ENCODE measurements at places on chromosomes 7 and 10.

DNA sequence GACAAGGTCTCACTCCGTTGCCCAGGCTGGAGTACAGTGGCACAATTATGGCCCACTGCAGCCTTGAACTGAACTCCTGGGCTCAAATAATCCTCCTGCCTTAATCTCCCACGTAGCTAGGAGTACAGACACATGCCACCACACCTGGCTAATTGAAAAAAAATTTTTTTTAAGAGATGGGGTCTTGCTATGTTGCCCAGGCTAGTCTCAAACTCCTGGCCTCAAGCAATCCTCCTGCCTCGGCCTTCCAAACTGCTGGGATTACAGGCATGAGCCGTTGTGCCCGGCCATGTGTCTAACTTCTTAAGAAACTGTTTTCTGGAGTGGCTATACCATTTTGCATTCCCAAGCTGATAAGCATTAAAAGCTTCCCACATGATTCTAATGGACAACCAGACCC, 9.5 kb upstream of the EFCAB10 start:
- DNase-seq: no peak

DNA sequence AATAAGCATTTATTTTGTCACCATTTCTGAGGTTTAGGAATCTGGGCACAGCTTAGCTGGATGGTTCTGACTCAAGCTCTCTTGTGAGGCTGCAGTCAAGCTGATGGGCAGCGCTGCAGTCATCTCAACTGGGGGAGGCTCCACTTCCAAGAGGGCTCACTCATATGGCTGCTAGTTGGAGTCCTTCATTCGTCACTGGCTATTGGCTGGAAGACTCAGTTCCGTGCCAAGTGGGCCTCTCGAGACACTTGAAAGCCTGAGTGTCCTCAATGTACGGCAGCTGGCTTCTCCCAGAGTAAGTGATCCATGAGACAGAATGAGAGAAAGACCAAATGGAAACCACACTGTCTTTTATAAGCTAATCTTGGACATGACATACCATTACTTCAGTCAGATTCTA, 21.6 kb upstream of the COL13A1 start:
- DNase-seq: no peak

DNA sequence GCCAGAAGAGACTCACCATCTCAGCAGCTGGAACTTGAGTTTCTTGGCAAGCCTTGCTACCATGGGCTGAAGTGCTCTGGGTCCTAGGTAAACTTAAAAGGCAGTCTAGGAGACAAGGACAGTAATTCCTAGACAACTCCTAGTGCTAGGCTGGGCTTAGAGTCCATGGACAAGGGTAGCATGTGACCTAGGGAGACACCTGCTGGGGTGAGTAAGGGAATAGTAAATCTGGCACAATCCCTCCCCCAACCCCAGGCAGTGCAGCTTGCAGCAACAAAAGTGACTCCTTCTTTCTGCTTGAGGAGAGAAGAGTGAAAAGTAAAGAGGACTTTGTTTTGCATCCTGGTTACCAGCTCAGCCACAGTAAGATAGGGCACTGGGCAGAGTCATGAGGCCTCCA, 316.5 kb upstream of the IMMP2L start:
- DNase-seq: no peak

- no peak for DNase-seq
Observed at GRCh38 chr10:33215154-33215553, 119.3 kb downstream of the NRP1 start.
